ENCODE measurements at places on chromosomes 7 and 10.

DNA sequence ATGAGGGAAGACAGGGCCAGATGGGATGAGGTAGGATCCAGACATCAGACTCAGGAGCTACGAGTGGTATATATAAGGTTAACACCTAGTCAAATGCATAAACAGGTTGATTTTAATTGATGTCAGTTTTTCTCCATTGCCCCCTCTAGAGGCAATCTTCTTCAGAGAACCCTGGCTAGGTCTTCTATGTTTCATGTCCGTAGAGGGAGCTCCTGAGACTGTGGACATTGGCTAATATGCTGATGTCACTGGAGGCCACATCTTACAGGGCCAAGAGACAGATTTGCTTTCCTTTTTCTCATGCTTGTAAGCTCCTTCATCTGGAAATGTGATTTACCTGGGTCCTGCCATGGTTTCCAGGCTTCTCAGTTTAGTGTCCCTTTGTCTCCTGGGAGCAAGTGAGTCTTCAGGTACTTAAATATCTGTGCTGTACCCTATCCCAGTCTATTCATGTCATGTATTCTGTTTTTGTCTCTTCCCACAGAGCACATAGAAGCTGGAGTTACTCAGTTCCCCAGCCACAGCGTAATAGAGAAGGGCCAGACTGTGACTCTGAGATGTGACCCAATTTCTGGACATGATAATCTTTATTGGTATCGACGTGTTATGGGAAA, 161.6 kb upstream of the PRSS1 start:
- H3K4me3 ChIP-seq: peak overlapping the region; percentile 42
- H3K4me1 ChIP-seq: peaks cover 8% of the 10 kb centered on the region
- H3K27me3 ChIP-seq: no peaks in the 10 kb centered on the region
- H3K27ac ChIP-seq: no peak overlapping the region

- peak overlapping the region; percentile 44 for H3K27ac ChIP-seq
- H3K27me3 ChIP-seq: no peaks in the 10 kb centered on the region
- peaks cover 18% of the 10 kb centered on the region for H3K4me1 ChIP-seq
Observed at GRCh38 chr7:93036807-93037206, 81.0 kb downstream of the SAMD9 start.

DNA sequence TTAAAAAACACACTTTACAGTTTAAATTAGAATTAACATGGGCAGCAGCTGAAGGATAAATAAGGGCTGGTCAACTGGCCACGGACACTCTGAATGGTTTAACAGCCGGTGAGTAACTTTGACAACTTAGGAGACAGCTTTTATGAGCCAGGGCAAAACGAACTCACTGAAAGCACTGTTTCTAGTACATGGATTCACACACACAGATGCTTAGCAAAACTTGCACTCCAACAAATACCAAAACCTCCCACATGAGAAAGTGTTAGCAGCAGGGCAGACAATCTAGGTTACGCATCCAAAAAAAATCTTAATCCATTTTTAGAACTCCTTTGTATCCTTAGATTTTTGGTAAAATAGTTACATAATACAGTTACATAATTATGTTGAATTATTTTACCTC, 486.4 kb downstream of the PHTF2 start:
- no peaks in the 10 kb centered on the region for H3K36me3 ChIP-seq
- no peak for DNase-seq
- H3K27me3 ChIP-seq: no peaks in the 10 kb centered on the region
- no peak overlapping the region for H3K27ac ChIP-seq
- H3K4me1 ChIP-seq: no peaks in the 10 kb centered on the region
- H3K4me3 ChIP-seq: no peak overlapping the region

GRCh38 chr7:2592375-2592865, 33.6 kb downstream of the IQCE start:
- H3K27ac ChIP-seq: no peak overlapping the region
- DNase-seq: no peak
- no peak overlapping the region for H3K4me3 ChIP-seq
- H3K27me3 ChIP-seq: no peaks in the 10 kb centered on the region
- no peaks in the 10 kb centered on the region for H3K4me1 ChIP-seq
- peaks cover 3% of the 10 kb centered on the region for H3K36me3 ChIP-seq

- H3K36me3 ChIP-seq: peaks cover 3% of the 10 kb centered on the region
- no peak overlapping the region for H3K4me3 ChIP-seq
- no peaks in the 10 kb centered on the region for H3K27me3 ChIP-seq
Observed at GRCh38 chr7:104971290-104972071, 42.5 kb upstream of the KMT2E start.

DNA sequence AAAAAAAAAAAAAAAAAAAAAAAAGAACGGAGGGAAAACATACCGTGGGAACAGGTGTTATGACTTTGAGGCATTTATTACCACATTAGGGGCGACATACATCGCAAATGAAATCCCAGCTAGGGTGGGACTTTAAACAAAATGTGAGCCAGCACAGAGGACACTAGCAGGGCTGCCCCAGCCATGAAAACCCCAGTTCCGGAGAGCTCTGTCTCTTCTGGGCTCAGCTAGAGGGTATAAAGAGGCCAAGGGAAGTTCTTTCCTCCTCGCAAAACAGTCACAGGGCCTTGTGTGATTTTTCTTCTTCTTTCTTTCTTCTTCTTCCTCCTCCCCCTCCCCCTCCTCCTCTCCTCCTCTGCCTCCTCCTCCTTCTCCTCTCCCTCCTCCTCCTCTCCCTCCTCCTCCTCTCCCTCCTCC, 59.9 kb upstream of the ECHDC3 start:
- peaks cover 63% of the 10 kb centered on the region for H3K4me1 ChIP-seq
- peak overlapping the region; percentile 52 for H3K27ac ChIP-seq
- H3K4me3 ChIP-seq: no peak overlapping the region
- no peaks in the 10 kb centered on the region for H3K36me3 ChIP-seq
- no peak for DNase-seq
- H3K27me3 ChIP-seq: peaks cover 6% of the 10 kb centered on the region

GRCh38 chr10:12588091-12588860, 238.9 kb downstream of the CAMK1D start:
- H3K36me3 ChIP-seq: peaks cover 7% of the 10 kb centered on the region
- H3K27me3 ChIP-seq: no peaks in the 10 kb centered on the region
- H3K27ac ChIP-seq: peak overlapping the region; percentile 39
- H3K4me3 ChIP-seq: peak overlapping the region; percentile 59

GRCh38 chr7:11552676-11553296, 279.2 kb downstream of the THSD7A start:
- H3K27ac ChIP-seq: no peak overlapping the region
- DNase-seq: no peak
- no peaks in the 10 kb centered on the region for H3K27me3 ChIP-seq
- H3K36me3 ChIP-seq: no peaks in the 10 kb centered on the region
- no peaks in the 10 kb centered on the region for H3K4me1 ChIP-seq

GRCh38 chr7:151416941-151417315, 7.1 kb upstream of the WDR86 start:
- peaks cover 12% of the 10 kb centered on the region for H3K27me3 ChIP-seq
- H3K4me1 ChIP-seq: peaks cover 30% of the 10 kb centered on the region

DNA sequence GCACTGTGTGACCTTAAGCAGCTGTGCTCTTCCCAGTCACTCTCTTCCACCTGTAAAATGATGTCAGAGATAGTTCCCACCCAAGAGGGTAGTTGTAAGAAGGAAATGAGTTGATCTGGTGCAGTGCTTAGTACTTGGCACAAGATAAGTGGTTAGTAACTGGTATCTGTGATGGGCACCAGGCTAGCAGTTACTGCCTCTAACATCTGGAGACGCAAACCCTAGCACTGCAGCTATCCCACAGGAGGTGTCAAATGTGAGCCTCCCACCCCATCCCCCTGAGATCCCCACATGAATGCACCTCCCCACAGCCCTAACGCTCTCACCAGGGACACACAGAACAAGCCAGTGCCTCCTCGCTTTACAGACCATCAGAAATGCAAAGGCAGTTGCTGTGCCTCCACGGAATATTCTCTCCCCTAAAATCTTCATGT, 72.0 kb downstream of the KCNMA1 start:
- H3K4me1 ChIP-seq: no peaks in the 10 kb centered on the region
- H3K4me3 ChIP-seq: no peak overlapping the region
- H3K27ac ChIP-seq: no peak overlapping the region
- DNase-seq: no peak

- H3K27ac ChIP-seq: no peak overlapping the region
- H3K27me3 ChIP-seq: peaks cover 4% of the 10 kb centered on the region
- no peaks in the 10 kb centered on the region for H3K36me3 ChIP-seq
- H3K4me1 ChIP-seq: no peaks in the 10 kb centered on the region
Observed at GRCh38 chr10:13412894-13413293, 64.8 kb upstream of the SEPHS1 start.

DNA sequence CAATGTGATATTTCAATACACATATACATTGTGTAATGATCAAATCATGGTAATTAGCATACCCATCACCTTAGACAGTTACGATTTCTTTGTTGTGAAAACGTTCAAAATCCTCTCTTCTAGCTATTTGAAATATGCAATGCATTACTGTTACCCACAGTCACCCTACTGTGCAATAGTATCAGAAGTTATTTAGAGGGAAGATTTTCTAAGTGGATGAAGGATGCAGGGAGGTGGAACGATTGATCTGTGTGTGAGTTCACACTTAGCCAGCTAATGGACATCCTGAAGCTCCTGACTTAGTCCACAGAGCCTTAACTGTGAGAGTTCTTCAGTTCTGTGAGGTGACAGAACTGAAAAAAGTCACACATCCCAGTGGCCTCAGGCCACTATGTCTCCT, 97.2 kb upstream of the LAMB4 start:
- no peaks in the 10 kb centered on the region for H3K27me3 ChIP-seq
- H3K36me3 ChIP-seq: no peaks in the 10 kb centered on the region
- no peak for DNase-seq
- no peak overlapping the region for H3K4me3 ChIP-seq
- H3K27ac ChIP-seq: no peak overlapping the region

- H3K27me3 ChIP-seq: no peaks in the 10 kb centered on the region
- H3K27ac ChIP-seq: no peak overlapping the region
- no peak overlapping the region for H3K4me3 ChIP-seq
Observed at GRCh38 chr10:60809157-60809556, 30.9 kb downstream of the CDK1 start.

- H3K4me3 ChIP-seq: no peak overlapping the region
- DNase-seq: no peak
- peaks cover 2% of the 10 kb centered on the region for H3K36me3 ChIP-seq
Observed at GRCh38 chr10:132649651-132650360, 112.2 kb downstream of the INPP5A start.

GRCh38 chr10:98295907-98296306, 27.9 kb upstream of the LOXL4 start:
- no peaks in the 10 kb centered on the region for H3K4me1 ChIP-seq
- DNase-seq: no peak
- no peak overlapping the region for H3K27ac ChIP-seq
- no peak overlapping the region for H3K4me3 ChIP-seq

- no peak overlapping the region for H3K27ac ChIP-seq
- DNase-seq: no peak
- H3K4me3 ChIP-seq: no peak overlapping the region
Observed at GRCh38 chr10:109430043-109430760, 493.1 kb downstream of the XPNPEP1 start.

- no peak overlapping the region for H3K27ac ChIP-seq
- DNase-seq: no peak
- no peaks in the 10 kb centered on the region for H3K36me3 ChIP-seq
- peaks cover 14% of the 10 kb centered on the region for H3K27me3 ChIP-seq
- H3K4me3 ChIP-seq: no peak overlapping the region
- H3K4me1 ChIP-seq: no peaks in the 10 kb centered on the region
Observed at GRCh38 chr7:112970771-112971170, 115.9 kb downstream of the GPR85 start.

GRCh38 chr7:139697056-139697455, 80.7 kb downstream of the HIPK2 start:
- H3K27ac ChIP-seq: peak overlapping the region; percentile 64
- H3K4me3 ChIP-seq: no peak overlapping the region
- peaks cover 17% of the 10 kb centered on the region for H3K36me3 ChIP-seq
- H3K27me3 ChIP-seq: no peaks in the 10 kb centered on the region

- no peak overlapping the region for H3K4me3 ChIP-seq
- H3K27ac ChIP-seq: no peak overlapping the region
- no peaks in the 10 kb centered on the region for H3K27me3 ChIP-seq
- no peaks in the 10 kb centered on the region for H3K36me3 ChIP-seq
- no peak for DNase-seq
- H3K4me1 ChIP-seq: no peaks in the 10 kb centered on the region
Observed at GRCh38 chr7:32164341-32164996, 94.3 kb upstream of the PDE1C start.

DNA sequence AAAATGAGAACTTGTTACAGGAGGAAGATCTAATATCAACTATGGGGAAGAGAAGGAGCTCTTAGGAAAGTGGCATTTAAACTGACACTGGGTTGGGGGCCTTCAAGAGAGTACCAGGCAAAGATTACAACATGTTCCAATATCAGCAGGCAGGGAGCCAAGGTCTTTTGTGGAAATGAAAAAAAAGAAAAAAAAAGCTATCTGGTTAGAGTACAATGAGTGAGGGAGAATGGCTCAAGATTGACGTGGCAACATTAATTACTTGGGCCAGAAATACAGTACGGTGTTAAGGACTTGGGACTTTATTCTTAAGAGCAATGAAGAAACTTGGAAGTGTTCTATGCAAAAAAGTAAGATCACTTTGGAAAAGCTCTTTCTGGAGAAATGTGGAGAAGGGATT, 132.3 kb upstream of the CDK1 start:
- H3K27ac ChIP-seq: no peak overlapping the region
- no peaks in the 10 kb centered on the region for H3K36me3 ChIP-seq
- peaks cover 2% of the 10 kb centered on the region for H3K27me3 ChIP-seq
- no peak overlapping the region for H3K4me3 ChIP-seq

Measured in activated naive CD8-positive, alpha-beta T cell treated with anti-CD3 and anti-CD28 coated beads, Interleukin-2, amount 50 U/mL, for 24 hours (primary cell).